ENCODE measurements at places on chromosomes 2 and 18. TPM values are rescaled to one million over a fixed set of nuclear protein-coding genes. Genes with fewer than 3 reads are reported as not detected.

Gene CYP1B1
- total RNA-seq, result 86.7 TPM

GRCh38 chr18:10405014-10405493 lies 49.4 kb upstream of the APCDD1 start:
- no peak for DNase-seq
- H3K27ac ChIP-seq, result no peak overlapping the region
- H3K4me1 ChIP-seq, result no peaks in the 10 kb centered on the region
- no peaks in the 10 kb centered on the region for H3K36me3 ChIP-seq
- H3K4me3 ChIP-seq, result no peak overlapping the region

GRCh38 chr2:241924069-241924908 lies 54.8 kb downstream of the RTP5 start:
- H3K36me3 ChIP-seq, result no peaks in the 10 kb centered on the region
- H3K4me1 ChIP-seq, result no peaks in the 10 kb centered on the region
- H3K27ac ChIP-seq, result no peak overlapping the region
- H3K4me3 ChIP-seq, result no peak overlapping the region
- DNase-seq, result no peak

- no peak for DNase-seq
- H3K4me3 ChIP-seq, result no peak overlapping the region
Measured at GRCh38 chr18:9824474-9824832, 61.3 kb upstream of the TXNDC2 start.

- H3K4me1 ChIP-seq, result no peaks in the 10 kb centered on the region
- no peaks in the 10 kb centered on the region for H3K36me3 ChIP-seq
- H3K27me3 ChIP-seq, result no peaks in the 10 kb centered on the region
- H3K27ac ChIP-seq, result no peak overlapping the region
- H3K4me3 ChIP-seq, result no peak overlapping the region
Measured at GRCh38 chr2:190867212-190867611, 13.4 kb upstream of the GLS start.

DNA sequence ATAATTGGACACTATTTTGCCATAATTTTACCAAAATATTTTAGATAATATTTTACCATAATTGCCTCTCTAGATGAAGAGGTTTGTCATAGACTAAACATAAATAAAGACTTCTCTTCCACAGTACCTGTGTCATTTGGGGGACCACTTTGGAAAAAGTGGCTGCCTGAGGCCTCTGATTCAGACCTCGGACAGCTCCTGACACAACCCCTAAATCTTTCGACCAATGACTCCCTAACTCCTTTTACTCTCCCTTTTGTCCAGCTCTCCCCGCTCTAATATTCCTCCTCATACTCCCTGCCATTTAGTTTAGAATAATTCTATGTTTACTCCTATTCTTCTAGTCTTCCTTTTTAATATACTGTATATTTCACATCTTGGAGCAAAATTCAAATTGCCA lies 36.0 kb upstream of the UBE2E3 start:
- H3K4me3 ChIP-seq, result no peak overlapping the region
- H3K4me1 ChIP-seq, result no peaks in the 10 kb centered on the region

Data from Panc1 (cell line).